ENCODE measurements at places on chromosomes 11 and 22.
A peak's percentile ranks its signal among the peaks of the same experiment; 100 is the strongest.

DNA sequence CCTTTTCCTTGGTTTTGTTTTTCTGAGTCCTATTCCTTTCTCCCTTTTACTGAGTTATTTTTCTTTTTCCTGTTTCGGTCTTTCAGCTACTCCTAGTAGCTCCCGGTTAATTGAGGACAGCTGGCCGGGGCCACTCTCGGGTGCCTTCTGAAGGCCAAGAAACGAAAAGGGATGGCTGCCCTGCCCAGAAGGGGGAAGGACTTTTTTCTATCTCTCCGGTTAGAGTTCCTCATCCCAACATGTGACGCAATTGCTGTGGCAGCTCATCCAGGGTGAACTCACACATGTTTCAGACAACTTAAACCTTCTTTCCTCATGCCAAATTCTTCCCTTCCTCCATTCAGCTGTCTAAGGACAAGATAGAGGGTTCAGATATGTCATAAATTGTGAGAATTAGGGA, 83.6 kb downstream of the PIWIL4 start:
- peak; percentile 86 for DNase-seq

- peak; percentile 98 for DNase-seq
These were observed 444 bp upstream of the TSKU start for GRCh38 chr11:76782531-76783293.

DNA sequence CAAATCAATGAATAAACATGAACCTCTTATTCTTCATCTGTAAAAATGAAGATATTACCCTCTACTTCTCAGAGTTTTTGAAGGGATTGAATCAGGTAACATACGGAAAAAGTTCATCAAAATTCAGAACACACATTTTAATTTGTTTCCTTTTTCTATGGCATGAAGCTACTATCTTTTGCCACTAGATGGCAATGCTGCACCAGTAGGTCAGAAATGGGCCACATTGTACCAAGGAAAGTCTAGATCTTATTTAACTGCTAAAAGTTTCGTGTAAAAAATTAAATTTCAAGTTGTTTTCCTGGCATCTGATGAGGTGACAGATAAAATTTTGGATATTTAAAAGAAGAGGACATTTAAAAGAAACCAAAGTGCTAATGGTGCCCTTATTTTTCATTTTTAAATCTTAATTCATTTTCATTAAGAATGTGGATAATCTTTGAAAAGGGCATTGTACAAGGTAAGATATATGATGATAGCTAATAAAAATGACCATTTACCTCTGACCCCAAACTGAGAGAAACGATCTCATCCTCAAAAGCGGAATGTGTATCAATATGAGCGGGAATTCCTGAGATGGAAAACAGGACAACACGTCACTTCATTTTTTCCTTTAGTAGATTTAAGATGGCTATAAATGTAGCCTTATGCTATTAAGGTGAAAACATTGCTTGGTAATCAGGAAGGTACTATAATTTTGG, 16.1 kb downstream of the ALKBH8 start:
- peak; percentile 58 for DNase-seq

DNA sequence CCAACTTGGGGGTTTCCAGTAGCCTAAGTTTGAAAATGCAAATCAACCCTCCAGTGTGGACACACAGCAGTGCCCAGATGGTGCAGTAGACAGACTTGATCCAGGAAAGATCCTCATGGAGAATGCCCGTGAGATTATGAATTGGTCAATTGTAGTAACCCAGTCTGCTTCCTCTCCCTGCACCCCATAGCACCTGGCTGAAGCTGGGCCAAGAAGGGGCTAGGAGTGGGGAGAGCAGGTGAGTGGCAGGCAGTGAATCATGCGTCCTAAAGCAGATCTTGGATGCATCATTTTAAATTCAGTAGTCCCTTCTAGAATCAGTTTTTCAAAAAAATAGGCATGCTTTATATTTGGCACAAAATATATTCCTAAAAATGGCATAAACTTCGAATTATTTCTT, 52.2 kb downstream of the CYB5R2 start:
- DNase-seq: no peak

GRCh38 chr11:28757725-28758515, 649.7 kb downstream of the METTL15 start:
- DNase-seq: peak; percentile 94

GRCh38 chr11:105070306-105070705, 25.2 kb upstream of the CARD16 start:
- no peak for DNase-seq

GRCh38 chr11:118804094-118804493, 13.1 kb upstream of the DDX6 start:
- DNase-seq: no peak

DNA sequence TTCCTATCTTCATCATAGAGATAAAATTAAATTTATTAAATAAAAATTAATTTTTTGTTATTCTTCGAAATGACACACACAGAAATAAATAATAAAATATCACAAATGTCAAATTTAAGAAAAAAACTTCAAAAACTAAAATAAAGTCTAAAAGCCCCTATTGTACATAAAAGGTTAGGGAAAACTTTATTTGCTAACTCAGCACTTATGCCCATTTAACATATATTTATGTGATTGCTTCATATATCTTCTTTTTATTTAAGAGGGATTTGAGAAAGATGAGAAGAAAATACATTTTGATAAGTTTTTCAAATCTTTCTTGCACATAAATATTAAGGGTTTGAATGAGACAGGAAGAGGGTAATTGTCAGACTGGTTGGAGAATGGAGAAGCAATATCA, 2350.4 kb upstream of the RAG2 start:
- DNase-seq: no peak

DNA sequence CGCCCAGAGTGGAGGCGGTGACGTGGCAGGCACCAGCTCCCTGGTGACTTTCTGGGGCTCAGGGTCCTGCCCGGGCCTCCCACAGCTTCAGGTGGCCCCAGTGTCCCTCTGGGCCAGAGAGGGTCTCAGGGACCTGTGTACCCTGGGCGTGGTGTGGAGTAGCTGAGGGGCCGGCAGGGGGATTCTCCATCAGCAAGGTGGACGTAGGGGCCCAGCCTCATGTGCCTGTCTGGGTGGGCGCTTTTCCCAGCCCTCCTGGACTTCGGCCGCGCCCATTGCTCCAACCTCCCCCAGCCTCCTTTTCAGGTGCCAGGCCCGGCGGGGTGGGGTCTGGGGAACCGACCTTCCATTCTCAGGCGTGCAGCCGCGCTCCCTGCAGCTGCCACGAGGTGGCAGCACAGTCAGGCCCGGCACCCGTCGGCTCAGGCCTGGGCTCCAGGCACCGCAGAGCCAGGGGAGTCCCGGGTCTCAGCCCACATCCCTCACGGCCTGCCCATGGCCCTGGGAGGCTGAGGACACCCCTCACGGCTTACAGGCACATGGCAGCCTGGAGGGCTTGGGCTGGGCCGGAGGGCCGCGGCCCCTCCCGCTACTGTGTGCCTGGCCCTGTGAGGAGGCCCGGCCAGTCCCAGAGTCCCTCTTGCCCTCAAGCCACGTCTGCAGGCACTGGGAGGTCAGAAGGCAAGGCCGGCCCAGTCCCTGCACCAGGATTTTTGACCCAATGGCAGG, 19.9 kb upstream of the MUC5B start:
- DNase-seq: peak; percentile 14

GRCh38 chr11:57438345-57439285, 11.7 kb upstream of the SLC43A3 start:
- DNase-seq: no peak

GRCh38 chr11:73406131-73406530, 29.9 kb downstream of the RELT start:
- no peak for DNase-seq

GRCh38 chr22:49179175-49179574, 648.5 kb downstream of the BRD1 start:
- no peak for DNase-seq

DNA sequence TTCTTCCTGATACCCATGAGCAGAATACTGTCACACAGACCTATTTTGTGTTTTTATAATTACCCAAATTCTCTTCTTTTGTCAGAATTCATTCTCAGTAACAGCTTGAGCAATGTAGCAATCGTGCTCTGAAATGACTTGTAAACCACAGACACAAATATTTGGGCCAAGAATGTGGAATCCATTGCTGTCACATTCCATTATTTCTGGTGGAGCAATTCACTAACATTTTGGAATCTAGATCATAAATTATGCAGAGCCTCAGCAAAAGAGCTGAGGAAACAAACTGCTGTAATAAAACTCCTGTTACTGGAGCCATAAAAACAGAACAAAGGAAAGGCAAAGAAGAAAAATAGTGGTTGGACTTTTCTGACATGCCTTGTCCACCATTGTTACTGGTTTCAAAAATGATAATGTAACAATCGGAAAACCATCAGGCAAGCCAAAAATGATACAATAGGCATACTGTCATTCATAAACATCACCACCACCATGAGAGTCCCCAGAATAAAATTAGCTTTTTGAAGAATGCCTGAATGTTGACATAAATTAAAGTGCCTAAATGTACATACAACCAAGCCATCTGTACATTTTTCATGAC, 223.4 kb upstream of the PITPNB start:
- peak; percentile 95 for DNase-seq

GRCh38 chr11:15667127-15667725, 552.5 kb downstream of the INSC start:
- no peak for DNase-seq

DNA sequence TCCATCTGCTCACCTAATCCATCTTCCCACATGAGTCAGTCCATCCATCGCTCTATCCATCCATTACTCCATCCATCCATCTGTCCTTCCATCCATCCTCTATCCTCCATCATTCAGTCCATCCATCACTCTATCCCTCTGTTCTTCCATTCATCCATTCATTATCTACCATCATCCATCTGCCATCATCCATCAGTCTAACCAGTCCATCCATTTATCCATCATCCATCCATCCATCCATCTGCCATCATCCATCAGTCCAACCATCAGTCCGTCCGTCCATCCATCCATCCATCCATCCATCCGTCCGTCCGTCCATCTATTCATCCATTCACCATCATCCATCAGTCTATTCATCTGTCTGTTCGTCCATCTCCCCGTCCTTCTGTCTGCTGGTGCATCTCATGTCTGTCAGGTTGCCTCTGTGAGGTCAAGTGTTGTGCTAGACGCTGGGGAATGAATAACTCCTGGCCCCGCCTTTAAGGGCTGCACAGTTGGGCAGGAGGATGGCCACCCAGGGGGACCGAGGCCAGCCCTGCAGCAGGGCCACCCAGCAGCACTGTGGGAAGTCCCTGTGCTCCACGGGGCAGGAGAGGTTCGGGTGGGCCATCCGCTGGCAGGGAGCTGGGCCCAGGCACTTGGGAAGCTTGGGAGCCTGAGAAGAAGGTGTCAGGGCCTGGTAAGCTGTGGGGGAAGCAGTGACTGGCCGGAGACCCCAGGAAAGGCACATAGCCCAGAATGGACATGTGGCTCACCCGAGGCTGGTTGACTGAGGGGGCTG, 137.1 kb downstream of the CTTN start:
- no peak for DNase-seq

GRCh38 chr11:119338965-119339588, 1.6 kb downstream of the C1QTNF5 start:
- no peak for DNase-seq

DNA sequence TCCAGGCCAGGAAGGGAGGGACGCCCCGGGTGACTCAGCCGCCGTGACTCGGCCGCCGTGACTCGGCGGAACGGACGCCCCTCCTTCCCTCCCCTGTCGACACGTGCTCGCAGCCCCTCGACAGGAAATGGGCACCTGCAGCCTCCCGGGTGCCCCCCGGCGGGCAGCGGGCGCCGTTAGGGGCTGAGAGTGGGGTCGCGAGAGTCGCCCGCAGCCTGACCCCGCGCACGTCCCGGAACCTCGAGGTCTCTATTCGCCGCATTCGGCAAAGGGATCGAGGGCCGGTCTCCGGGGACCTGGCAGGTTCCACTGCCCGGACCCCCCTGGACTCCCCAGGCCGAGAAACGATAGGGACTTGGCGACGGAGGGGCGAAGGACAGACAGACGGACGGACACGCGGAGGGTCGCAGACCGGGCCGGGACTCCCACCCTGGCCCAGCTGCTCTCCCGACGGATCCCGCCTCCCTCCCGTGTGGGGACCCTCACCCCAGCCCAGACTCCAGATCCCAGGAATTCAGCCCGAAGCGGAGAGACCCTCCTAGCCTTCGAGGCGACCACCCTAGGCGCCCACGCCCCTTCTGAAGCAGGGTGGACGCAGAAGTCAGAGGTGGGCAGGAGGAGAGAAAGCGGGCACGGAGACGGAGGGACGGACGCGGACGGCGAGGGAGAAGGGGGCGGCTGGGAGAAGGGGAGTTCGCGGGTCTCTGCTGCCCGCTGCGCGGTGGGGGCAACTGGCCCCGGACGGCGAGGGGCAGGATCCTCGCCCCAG, 648 bp downstream of the FOSL1 start:
- DNase-seq: peak; percentile 78

DNA sequence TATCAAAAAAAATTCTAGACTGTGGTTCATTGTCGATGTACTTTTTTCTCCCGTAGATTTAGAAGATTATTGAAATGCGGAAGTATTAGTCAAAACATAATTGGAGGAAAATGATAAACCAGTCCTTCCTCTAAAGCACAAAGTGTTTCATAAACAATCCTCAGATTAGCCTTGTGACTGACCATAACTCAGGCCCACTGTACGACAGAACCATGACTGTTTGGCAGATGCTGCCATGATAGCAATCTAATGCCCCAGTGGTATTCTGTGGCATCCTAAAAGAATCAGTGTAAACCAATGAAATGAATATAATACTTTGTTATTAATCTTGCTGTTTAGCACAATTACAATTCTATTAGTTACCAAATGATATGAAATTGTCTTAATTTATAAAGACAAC, 127.0 kb upstream of the CTSC start:
- no peak for DNase-seq

DNA sequence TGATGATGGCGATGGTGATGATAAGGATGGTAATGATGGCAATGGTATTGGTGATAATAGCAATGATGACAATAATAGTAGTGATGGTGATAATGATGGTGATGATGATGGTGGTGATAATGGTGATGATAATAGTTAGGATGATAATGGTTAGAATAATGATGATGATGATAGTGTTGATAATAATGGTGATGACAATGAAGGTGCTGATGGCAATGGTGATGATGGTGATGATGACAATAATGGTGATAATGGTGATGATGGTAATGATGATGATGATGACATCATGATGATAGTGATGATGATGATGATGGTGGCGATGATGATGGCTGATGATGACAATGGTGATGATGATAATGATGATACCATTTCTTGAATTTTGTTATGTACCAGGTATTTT, 309.9 kb downstream of the MIAT start:
- DNase-seq: no peak

DNA sequence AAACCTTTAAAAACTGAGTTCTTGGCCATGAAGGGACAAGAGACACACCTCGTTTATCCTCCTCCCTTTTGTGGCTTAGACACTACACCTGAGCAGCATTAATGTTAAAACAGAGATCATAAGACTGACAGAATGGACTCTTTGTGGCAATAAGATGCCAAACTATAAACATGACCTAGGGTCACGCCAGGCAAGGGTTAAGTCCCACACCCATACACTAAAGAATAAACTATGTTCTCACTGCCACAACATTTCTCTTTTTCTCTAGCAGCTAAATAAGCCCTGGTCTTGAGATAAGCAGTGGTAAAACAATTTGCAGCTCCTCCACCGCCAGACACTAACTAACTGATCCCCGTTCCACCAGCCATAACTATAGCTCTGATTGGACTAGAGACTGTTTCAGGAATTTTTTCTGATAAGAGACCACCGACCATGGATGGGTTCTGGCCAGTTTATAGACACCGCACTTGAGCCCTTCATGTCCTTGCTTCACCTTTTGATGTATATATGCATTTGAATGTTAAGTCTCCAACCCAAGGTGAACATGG, 4.9 kb upstream of the SLCO2B1 start:
- DNase-seq: no peak

All from iris pigment epithelial cell (primary cell).